ENCODE measurements at places on chromosomes 1 and 21.

DNA sequence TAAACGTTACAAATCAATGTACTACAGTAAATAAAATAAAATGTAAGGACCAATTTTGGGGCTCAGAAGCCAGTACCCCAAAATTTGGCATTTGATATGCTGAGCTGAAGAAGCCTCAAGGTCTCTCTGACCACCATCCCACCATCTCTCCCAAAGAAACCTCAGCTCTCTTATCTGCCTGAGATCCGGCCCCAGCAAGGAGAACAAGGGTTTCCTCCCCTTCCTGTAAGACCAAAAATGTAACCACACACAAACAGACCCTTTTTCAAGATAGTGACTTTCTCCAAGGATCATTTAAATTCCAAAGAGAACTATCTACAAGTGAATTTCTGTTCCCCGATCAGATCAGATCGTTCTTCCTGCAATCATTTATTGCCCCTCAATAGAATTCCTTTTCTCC, 68.1 kb upstream of the SLC45A1 start:
- no peak for DNase-seq

- no peak for DNase-seq
Observed at GRCh38 chr1:228528612-228529011, 41.4 kb downstream of the RNF187 start.

GRCh38 chr1:28314547-28314941, 14.3 kb upstream of the MED18 start:
- no peak for DNase-seq

GRCh38 chr1:37752583-37753471, 12.1 kb downstream of the EPHA10 start:
- DNase-seq: peak; percentile 7

GRCh38 chr1:154427173-154428139, 22.3 kb downstream of the IL6R start:
- no peak for DNase-seq

DNA sequence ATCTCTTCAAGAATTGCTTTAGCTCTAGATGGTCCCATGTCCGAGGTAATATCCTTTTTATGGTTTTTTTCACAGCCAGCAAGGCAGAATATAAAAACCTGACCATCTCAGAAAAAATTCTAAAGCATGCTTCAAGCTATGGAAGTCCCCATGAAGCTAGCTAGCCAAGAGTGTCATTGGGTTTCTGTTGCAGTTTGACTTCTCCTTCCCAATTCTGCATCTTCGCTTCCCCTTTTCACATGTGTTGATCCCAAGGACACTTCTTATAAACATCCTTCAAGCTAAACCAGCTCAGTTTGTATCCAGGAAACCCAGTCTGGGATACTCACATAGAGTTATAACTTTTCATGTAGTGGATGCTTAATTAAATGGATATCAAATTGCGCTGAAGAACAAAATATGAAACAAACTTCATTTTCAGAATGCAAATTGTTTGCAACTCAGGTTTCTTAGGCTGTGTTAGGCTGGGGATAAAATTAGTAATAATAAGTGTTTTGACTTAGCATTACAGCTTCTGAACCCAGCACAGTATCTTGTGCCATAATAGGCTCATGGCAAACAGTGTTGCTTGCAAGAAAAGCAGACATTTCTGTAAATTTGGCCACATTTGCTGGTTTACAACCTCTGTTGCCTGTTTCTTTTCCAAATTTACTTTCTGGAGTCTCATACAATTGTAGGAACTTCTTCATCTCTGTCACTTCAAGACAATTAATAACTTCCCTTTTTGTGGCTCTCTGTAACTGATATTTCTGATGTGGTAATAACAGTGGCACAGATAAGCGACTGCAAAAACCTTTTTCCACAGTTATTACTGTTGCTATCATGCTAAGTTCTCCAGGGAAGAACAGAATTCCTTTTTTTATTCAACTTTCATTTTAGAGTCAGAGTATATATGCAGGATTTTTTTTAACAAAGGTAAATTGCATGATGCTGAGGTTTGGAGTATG, 53.2 kb downstream of the NCAM2 start:
- no peak for DNase-seq

DNA sequence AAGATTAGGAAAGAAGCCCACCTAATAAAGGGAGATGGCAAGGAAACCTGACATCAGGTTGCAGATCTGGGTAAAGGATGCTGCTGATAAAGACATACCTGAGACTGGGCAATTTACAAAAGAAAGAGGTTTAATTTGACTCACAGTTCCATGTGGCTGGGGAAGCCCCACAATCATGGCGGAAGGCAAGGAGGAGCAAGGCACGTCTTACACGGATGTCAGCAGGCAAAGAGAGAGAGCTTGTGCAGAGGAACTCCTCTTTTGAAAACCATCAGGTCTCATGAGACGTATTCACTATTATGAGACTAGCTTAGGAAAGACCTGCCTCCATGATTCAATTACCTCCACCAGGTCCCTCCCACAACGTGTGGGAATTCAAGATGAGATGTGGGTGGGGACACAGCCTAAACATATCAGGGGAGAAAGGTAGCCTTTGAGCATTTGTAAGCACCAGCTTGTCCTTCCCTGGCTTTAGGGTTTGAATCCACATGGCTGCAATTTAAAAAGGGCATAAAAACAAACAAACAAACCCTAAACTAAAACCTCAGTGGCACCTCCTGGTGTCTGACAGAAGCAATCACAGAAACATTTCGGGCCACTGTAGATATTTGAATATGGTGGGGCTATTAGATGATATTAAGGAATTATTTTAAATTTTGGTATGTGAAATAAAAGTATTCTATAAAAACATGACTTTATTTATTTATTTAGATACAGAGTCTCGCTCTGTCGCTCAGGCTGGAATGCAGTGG, 33.1 kb downstream of the SLC2A7 start:
- DNase-seq: no peak

- DNase-seq: no peak
Observed at GRCh38 chr1:207791290-207791689, 39.4 kb downstream of the CD46 start.

DNA sequence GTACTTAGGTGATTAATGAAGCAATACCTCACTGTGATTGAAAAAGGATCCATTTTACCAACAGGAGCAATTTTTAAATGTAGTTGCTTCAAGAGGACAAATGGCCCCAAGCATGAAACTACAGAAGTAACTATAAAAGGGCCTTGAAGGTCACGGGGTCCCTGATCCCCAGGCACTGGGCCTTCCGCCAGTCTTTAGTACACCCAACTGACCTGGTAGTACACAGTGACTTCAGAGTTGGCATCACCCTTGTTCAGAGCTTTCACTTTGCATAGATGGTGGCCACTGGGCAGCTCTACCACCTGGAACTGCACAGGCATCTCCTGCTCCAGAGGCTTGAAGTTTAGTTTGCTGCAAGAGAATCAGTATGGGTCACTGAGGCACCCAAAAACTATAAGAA, 84.3 kb downstream of the NRDC start:
- DNase-seq: no peak

DNA sequence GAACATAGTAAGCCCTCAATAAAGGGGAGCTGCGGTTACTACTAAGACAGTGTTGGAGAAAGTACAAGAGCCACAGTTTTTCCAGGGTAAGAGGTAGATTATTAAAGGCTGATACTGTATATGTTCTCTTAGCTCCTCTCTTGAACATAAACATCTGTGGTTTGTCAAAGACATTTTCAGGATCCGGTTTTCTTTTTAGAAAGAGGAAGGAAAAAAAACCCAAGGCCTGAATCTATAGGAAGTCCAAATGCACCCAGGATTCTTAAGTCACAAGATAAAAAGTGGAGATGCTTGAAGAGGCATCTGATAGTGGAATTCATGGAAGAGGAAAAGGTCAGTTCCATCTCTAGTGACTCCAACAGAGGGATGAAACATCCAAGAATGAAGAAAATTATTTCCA, 24.6 kb upstream of the SLC45A3 start:
- no peak for DNase-seq

- DNase-seq: no peak
Observed at GRCh38 chr21:37462087-37462861, 95.7 kb downstream of the DYRK1A start.

GRCh38 chr1:67052741-67053534, 1.0 kb downstream of the SLC35D1 start:
- DNase-seq: peak; percentile 47

DNA sequence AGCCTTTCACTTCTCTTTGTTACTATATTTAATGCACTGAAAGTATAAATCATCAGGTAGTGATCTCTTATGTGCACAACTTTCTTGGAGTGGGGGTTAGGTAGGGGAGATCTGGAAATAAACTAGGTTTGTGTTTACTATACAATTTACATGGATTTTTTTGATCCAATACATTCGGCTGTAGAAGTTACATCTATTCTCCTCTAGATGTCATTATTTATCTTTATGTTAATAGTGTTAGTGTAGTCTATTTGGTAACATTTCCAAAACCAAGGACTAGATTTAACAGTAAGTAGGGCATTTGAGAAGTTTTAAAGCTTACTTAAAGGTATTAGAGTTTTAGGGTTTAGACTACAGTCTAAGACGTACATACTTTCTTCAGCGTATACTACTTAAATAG, 5.4 kb downstream of the VPS45 start:
- DNase-seq: no peak

Measured in brain microvascular endothelial cell (primary cell).